ENCODE measurements at places on chromosomes 2 and 18. TPM values are rescaled to one million over a fixed set of nuclear protein-coding genes. Genes with fewer than 3 reads are reported as not detected.

GRCh38 chr18:54396760-54397159, 39.1 kb downstream of the C18orf54 start:
- DNase-seq, result no peak

ADAM23 gene
- 3.0 TPM for polyA plus RNA-seq

DNA sequence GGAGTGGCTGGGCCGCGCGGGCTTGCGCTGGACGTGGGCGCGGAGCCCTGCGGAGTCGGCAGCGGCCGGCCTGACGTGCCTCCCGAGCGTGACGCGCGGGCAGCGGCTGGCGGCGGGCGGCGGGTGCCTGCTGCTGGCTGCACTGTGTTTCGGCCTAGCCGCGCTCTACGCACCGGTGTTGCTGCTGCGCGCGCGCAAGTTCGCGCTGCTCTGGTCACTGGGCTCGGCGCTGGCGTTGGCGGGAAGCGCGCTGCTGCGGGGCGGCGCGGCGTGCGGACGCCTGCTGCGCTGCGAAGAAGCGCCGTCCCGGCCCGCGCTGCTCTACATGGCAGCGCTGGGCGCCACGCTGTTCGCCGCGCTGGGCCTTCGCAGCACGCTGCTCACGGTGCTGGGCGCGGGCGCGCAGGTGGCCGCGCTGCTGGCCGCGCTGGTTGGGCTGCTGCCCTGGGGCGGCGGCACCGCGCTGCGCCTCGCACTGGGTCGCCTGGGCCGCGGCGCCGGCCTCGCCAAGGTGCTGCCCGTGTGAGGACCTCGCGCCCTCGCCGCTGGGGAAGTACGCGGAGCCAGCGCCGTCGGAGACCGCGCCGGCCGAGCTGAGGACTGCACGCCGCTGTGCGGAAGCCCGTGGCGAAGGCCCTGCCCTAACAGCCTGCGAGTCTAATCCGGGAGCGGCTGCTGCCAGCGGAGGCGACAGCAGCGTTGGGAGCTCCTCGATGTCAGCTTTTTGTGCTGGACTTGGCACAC, 526 bp downstream of the SFT2D3 start:
- DNase-seq, result peak; percentile 82

TRIM54 gene
- 136 TPM for polyA plus RNA-seq

GRCh38 chr2:199465988-199466691, 8.4 kb upstream of the SATB2 start:
- DNase-seq, result no peak

EML6 gene
- polyA plus RNA-seq, result 0.38 TPM

- peak; percentile 57 for DNase-seq
Measured at GRCh38 chr2:236583621-236584203, 14.1 kb downstream of the ACKR3 start.

ZC3H6 gene
- polyA plus RNA-seq, result 1.2 TPM

All from psoas muscle (tissue), 8 donors.